ENCODE measurements at places on chromosomes 7 and 10.

DNA sequence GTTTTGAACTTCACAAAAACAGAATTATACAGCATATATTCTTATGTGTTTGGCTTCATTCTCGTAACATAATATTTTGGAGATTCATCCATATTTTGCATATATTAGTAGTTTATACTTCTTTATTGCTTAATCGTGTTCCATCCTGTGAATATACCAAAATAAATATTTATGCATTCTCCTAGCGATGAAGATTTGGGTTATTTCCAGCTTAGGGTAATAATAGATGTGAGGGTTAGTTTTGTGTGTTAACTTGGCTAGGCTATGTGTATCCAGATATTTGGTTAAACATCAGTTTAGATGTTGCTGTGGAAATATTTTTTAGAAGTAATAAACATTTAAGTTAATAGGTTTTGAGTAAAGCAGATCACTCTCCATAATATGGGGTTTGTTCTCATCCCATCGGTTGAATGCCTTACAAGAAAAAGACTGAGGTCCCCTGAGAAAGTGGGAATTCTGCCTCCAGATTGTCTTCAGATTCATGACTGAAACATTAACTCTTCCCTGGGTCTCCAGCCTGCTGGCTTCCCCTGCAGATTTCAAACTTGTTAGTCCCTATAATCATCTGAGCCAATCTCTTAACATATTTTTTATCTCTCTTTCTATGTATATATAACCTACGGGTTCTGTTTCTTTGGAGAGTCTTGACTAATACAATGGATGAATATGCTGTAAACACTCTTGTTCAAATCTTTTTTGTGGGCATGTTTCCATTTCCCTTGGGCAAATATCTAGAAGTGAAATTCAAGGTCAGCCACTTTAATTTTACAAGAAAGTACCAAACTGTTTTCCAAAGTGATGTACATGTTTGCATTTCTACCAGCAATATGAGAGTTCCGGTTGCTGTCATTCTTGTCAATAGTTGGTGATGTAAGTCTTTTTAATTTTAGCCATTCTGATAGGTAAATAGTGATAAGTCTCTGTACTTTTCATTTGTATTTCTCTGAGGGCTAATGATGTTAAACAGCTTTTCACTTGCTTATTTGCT, 48.7 kb downstream of the PDK4 start:
- no peak for DNase-seq

DNA sequence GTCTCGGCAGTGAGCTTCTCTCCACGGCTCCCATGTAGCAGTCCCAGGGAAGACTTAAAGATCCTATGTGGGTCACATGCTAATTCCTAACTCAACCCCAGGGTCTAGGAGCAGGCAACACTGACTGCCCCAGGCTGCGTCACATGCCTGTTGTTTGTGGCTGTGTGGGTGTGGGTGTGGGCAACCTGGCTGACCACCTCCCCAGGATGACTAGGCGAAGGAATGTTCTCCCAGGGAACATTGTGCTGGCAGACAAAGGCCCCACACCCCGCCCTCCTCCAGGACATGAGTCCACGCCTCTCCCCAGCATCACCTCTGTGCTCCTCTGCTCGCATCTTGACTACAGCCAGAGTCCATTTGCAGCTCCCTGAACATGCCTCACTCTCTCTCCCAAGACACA, 30.3 kb downstream of the SLC29A3 start:
- DNase-seq, result no peak

- no peak for DNase-seq
Measured at GRCh38 chr7:77561352-77561751, 24.3 kb downstream of the PTPN12 start.

DNA sequence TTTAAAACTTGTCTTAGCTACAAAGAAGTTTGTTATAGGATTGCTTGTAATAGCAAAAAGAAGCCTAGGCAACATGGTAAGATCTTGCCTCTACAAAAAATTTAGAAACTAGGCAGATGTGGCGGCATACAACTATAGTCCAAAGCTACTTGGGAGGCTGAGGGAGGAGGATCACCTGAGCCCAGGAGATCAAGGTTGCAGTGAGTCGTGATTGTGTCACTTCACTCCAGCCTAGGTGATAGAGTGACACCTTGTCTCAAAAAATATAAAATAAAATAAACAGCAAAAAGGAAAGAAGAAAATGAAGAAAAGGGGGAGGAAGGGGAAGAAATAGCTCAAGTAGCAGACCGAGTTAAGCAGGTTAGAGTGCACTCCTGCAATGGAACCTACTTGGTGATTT, 47.0 kb upstream of the MPP7 start:
- DNase-seq, result no peak

DNA sequence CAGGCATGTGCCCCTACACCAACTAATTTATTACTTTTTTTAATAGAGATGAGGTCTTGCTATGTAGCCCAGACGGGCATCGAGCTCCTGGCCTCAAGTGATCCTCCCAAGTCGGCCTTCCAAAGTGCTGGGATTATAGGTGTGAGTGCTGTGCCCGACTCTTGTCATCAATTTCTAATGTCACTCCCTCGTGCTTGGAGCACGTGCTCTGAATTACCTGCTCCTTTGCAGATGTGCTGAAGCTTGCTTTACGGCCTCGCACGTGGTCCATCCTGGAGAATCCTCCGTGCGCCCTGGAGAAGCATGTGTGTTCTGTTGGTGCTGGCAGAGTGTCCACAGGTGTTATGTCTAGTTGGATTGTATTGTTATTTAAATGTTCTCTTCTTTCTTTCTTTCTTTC, 11.8 kb upstream of the UBE3C start:
- no peak for DNase-seq

DNA sequence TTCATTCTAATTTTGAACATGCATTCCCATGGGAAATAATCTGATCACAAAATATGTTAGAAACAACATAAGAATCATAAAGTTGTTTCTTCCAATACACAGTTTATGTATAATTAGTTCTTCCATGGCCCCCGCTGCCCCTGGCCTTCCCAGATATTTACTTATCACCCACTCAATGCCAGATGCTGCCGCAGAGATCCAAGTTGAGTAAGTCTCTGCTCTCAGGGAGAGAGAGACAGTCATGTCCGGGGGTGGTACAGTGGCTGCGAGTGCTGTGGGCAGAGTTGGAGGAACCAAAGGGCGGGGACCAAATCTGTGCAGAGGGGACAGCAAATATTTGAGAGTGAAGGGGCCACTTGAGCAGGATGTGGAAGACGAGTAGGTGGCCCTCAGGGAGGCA, 37.1 kb downstream of the COL26A1 start:
- no peak for DNase-seq

GRCh38 chr7:33862946-33863814, 42.2 kb upstream of the BMPER start:
- no peak for DNase-seq

DNA sequence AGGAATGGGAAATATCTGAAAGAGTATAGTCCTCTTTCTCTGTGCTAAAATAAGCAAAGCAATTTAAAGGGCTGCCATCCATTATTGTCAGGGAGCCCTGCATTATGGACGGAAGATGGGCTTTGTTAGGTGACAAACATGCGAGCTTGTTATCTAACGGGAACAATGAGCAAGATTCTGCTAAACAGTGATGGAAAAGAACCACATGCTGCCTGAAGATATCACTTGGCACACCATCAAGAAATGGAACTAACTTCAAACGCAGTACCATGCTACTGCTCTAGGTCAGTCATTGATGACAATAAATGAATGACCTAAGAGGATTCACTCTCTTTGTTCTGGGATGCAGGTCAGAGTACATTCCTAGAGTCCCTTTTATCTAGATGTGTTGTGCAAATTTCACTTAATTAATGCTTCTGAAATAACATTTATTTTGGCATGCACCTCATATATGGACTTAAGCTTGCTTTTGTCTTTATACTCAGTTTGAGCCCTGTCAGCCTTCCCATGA, 175.7 kb upstream of the PTN start:
- DNase-seq, result no peak

GRCh38 chr7:75038508-75038907, 35.1 kb downstream of the RCC1L start:
- no peak for DNase-seq

- no peak for DNase-seq
Measured at GRCh38 chr7:76332078-76332477, 26.7 kb downstream of the YWHAG start.

GRCh38 chr10:63424576-63424975, 41.2 kb downstream of the JMJD1C start:
- DNase-seq, result no peak

DNA sequence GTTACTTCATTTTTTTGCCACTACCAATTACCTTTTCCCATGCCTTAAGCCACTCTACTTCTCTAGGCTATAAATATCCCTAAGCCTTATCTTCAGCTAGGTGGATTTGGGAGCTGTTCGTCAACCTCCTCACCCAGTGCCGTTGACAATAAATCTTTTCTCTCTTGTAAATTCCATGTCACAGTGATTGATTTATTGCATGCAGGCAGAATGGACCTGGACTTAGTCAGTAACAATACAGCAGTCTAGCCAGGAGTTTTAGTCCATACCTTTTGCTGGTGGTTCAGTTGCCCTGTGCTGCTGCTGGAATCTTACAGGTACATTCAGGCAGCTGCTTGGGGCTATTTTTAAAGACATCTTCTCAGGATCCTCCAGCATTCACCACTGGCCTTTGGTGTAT, 350.5 kb upstream of the NRG3 start:
- no peak for DNase-seq

DNA sequence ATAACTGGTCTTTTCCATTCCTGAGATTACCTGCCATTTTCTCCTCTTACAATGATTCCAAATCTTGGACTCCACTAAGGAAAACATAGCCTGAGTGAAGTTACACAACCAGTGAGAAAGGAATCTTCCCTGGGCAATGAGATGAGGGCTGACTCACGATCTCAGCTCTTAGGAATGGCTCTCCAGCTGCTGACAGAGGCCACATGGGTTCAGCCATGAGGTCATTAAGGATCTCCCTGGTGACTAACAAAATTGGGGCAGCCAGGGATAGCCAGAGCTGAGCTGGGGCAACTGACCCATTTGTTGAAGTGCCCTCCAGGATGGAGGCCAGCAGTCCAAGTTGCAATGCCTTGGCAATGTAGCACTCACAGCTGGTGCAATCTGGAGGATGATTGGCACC, 78.7 kb upstream of the MKLN1 start:
- DNase-seq, result no peak

DNA sequence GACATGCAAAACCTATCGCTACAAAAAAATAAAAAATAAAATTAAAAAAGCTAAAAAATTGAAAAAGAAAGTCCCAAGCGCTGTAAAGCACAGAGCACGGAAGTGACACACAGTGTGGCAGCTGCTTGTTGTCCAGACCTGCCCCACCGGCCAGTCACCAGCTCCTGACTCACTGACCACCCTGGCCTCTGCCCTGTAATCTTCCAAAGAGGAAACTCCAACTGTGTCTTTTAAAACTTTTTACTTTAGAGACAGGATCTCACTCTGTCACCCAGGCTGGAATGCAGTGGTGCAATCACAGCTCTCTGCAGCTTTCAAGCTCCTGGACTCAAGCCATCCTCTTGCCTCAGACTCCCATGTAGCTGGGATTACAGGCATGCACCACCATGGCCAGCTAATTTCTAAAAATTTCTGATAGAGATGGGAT, 23.6 kb downstream of the GNA12 start:
- no peak for DNase-seq

DNA sequence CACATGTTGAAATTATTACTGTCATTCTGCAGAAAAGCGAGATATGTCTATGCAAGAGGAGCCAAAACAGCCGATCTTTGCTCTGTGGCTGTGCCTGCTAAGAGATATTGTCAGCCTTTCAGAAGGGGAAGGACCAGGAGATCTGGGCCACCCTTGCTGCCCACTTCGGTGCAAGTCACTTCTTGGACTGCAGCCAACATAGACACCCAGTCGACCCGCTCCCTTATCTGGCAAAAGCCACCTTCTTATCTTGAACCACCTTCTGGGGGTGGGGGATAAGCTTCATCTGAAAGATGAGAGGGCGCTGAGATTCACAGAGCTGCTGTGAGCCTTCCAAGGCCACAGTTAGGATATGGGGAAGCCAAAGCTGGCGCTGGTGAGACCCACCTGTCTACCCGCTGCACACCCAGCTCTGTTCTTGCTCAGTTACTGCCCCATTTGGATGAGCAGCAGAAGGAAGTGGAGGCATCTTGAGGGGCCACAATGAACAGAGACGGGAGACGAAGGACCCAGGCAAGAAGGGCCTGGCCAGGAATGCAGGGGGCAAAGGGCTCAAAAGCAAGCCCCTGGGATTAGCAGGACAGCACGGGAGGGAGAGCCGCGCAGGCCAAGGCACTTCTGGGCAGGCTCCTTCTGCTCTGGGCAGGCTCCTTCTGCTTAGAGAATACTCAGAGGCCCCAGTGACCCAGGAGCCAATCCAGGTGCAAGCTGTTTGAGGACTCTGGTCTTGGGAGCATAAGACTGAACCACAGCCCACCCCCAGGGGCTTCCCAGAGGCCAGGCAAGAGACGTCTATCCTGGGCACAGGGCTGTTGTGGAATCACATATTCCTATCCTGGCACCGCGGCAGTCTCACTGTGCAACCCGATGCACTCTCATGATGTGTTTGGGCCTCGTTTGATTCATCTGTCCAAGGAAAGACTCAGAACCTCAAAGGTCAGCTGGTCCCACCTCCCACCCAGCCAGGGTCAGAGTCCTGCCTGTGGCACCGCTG, 38.4 kb upstream of the NPFFR1 start:
- no peak for DNase-seq

DNA sequence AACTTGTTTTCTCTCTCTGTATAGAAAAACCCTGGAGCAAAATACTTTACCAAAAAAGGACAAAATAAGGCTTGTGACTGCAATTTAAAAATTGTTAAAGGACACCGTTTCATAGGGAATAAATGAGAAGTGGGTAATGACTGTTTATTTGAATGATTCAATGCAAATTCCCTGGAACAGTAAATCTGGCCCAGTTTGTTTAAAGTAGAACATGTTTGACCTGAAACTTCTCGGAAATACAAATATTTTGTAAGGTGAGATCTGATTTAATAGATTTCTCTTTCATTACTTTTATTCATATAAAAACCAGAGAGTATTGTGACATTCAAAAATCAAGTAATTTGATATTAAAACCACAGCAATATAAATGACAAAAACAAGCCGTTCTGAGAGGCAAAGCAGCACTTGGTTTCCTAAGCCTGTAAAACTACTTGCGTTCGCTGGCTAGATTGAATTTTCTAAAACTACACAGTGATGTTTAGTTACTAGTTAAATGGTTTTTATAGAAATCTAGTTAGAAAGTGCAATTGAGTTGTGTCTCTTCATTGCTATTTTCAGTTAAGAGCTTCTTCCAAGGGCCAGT, 76.8 kb upstream of the PITRM1 start:
- DNase-seq, result no peak

DNA sequence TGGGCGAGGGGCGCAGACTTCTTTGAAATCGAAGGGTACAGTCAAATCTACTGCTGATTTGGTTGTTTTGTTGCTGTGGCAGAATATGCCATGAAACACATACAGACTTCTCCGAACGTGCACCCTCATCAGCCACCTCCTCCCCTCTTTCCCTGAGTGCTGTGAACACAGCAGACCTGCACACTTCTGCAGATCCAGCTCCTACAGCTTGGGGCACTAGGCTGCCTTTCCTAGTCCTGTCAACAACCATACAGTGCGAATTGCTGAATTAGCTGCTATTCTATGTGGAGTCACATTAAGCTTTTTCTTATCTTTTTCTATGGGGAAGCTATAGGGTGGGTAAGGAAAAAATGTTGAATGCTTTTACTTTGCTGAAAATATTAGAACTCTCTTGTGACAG, 57.5 kb downstream of the COL17A1 start:
- no peak for DNase-seq

All from renal cortex interstitium (tissue), 15 donors.